ENCODE measurements at places on chromosomes 11 and 22.

DNA sequence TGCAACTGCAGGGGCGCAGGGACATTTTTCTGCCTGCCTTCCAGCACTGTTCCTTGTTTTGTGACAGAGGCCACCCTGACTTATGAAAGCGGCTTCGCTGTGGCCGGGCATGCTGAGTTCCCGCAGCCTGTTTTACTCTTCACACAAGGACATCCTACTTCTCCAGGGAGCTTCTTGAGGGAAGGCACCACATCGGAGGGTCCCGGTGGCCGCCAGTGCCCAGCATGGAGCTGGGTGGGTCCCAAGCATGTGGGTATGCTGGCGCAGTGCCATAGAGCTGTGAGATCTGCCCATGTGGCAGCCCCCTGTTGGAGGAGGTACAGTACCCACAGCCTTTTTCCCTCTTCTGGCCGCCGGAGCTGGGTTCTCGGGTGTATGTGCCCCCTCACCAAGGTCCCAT lies 136.1 kb downstream of the GRIK4 start:
- DNase-seq = no peak

DNA sequence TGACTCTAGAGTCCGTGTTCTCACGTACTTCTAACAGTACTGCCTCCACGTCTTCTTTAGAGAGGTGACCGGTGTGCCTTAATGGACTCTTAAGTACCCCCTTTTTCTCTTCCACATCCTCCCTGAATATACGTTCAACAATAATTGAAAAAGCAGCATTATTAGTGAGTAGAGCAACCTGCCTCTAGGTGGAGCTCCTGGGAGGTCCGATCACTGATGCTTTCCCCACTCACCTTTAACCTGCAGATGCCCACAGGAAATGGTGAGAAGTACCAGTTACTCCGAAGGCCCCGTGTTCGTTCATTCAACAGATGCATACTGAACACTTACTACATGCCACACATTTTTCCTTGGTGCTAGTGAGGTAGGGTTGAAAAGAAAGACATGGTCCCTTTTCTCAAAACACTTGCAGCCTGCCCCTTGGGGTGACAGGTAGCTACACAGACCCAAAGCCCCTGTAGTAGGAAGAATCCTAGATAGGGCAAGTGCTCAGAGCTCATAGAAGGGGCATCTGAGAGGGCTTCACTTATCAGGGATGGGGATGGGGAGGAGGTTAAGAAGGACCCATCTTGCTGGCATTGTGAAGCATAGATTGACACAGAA lies 72.7 kb downstream of the FEZ1 start:
- DNase-seq = no peak

DNA sequence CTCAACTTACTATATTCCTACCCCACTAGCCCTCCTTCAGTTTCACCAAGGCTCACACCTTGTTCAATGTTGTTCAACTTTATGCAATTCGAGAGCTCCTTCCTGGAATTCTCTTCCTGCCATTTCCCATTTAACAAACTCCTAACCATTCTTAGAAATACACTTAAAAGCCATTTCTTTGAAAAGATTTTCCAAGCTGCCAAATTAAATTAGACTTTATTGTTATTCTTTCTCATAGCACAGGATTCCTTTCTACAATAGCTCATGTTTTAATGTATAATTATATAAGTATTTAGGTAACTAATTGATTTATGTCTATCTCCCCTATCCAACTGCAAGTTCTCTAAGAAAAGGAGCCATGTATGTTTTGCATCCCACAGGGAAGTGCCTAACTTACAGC lies 52.7 kb upstream of the CTSC start:
- no peak for DNase-seq

DNA sequence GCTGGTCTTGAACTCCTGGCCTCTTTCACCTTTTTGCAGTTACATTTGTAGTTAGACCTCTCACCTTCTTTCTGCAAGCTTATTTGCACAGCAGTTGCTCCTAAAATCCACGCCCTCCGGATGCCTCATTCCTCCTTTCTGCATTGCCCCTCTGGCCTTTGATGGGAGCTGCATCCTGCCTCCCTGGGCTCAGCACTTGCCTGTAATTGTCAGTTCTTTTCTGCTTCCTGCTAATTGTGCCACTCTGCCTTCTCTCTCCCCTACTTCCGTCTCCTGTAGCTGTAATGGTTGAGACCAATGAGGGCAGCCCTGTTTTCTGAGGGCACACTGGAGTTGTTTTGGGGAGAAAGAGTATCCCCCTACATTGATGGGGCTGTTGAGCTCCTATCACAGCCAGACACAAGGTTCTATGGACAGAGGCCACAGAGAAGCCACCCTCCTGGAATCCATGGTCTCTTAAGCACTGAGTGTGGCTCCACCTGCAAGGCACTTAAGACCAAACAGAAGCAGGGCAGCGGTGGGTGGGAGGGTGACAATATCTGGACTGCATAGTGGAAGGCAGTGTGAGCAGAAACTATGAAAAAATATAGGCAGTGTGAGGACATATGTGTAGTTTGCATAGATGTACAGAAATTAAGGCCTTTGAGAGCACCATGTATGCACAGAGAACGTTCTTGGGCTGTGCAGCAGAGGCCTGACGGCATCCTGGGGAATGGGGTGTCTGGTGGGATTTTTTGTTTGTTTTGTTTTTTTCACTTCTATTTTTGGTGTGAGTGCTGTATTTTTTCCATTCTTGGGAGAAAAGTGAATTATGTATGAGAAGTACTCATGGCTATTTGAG lies 30.5 kb downstream of the YDJC start:
- no peak for DNase-seq

GRCh38 chr11:110123003-110123402 lies 29.8 kb downstream of the ZC3H12C start:
- DNase-seq = no peak

Measured in stimulated activated CD8-positive, alpha-beta memory T cell treated with anti-CD3 and anti-CD28 coated beads, Interleukin-2, amount 100 ng/mL, for 48 hours (primary cell).